AG08396 (cell line): ENCODE measurements at places on chromosomes 6 and 20.

DNA sequence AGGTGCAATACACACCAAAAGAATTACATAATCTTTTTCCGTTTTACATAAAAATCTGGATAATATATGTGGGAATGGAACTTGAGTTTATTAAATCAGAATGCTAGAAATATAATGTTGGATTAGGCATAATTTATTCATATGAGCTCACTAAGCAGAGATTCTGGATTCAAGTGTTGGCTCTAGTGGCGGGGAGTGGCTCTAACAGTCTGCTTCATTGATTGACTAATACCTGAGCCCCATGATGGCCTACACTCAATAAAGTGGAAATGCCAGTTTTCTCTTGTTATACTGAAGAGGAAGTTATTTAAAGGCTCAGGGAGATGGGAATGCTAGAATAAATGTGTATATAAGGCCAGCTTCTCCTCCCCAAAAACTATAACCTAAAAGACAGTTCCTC lies 285.5 kb upstream of the MOCS1 start:
- no peak for DNase-seq

DNA sequence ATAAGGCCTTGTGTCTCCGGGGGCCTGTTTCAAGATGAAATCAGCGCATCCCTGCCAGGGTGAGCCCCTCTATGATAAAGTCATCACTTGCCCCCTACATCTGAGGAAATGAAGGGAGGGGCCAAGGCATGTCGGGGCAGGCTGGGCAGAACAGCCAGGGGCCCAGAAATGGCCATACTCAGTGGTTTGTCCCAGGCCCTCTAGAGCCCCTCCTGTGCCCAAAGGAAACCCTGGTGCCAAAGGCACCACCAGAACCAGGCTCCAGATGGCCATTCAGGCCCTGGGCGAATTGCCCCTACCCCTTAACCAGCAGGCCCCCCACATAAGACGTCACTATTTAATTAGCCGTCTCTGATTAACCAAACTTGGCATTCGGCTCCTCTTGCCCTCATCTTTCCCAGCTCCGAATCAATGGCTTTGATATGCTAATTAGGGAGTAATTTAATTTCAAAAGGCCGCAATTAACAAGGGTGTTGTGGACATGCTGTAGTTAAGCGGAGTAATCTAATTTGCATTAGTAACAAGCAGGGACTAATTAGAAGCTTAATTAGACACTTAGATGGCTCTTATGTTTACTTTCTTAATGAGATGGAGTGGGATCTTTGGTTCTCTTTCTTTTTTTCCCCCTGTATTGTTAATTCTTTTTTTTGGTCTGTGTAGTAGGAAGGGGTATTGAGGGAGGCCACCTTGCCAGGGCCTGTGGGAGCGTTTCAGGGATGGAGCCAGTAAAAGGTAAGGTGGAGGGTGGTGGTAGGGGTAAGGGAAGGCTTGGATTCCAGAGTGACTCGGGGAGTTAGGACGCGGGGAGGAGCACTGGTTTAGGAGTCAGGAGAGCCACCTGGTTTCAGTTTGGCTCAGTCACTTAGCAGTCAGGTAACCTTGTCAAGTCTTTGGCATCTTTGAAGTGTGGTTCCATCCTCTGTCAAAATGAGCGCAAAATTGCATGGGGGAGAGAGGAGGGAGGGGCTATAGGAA lies 9.4 kb downstream of the FOXP4 start:
- no peak for DNase-seq

- no peak for DNase-seq
Observed at GRCh38 chr6:26249707-26249956, 115.4 kb upstream of the BTN3A2 start.

GRCh38 chr20:5871459-5872410 lies 78.6 kb downstream of the TRMT6 start:
- DNase-seq = no peak

GRCh38 chr6:424741-425417 lies 33.3 kb downstream of the IRF4 start:
- DNase-seq = no peak

GRCh38 chr6:90370493-90370959 lies 73.9 kb upstream of the BACH2 start:
- no peak for DNase-seq
